ENCODE measurements at places on chromosomes 12 and 14.

GRCh38 chr12:124694846-124695497 is 127.6 kb upstream of the NCOR2 start:
- DNase-seq: no peak

DNA sequence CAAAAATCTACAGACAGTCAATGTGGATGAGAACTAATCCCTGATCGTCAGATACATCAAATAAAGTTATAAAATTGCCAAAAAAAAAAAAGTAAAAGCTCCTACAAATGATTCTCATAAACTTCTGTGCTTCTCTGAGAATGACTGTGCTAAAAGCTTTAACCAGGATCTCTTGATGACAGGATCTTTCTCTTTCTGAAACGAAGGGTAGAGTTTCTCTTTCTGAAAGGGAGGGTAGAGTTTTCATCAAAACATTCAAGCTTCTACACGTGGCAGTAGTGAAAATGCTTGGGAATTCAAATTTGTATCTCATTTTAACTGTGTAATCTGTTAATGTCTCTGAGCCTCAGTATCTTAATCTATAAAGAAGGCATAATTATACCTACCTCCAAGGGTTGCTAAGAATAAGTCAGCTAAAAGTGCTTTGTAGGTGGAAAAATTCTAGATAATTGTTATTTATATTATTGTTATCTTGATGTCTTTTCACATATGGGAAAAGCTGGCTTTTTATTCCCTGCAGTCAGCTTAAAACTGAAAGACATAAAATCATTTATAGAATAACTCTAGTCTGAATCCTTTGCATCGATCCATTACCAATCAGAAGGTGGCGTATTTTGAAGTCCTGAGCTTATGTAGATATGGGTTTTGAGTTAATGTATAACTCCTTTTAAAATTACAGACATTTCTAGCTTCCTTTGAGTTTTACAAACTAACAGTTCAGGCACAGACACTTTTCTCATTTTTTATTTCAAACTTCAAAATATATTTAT is 157.4 kb downstream of the DACT1 start:
- no peak for DNase-seq

DNA sequence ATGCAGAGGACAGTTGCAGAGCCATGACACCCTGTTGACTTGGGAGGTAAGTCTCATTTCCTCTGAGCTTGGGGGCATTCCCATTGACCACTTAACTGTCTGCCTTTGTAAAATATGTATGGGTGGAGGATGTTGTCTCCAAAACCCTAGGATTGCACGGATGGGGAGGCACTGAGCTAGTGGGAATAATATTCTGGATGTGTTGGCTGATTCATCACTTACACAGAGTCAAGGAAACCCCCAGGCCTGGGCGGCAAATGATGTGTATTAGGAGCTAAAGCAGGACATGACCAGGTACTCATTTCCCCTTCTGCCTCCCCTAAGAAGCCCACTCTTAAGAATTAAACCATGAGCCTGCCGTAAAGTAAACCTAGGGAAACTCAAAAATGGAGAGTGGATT is 319.4 kb downstream of the VRK1 start:
- no peak for DNase-seq

DNA sequence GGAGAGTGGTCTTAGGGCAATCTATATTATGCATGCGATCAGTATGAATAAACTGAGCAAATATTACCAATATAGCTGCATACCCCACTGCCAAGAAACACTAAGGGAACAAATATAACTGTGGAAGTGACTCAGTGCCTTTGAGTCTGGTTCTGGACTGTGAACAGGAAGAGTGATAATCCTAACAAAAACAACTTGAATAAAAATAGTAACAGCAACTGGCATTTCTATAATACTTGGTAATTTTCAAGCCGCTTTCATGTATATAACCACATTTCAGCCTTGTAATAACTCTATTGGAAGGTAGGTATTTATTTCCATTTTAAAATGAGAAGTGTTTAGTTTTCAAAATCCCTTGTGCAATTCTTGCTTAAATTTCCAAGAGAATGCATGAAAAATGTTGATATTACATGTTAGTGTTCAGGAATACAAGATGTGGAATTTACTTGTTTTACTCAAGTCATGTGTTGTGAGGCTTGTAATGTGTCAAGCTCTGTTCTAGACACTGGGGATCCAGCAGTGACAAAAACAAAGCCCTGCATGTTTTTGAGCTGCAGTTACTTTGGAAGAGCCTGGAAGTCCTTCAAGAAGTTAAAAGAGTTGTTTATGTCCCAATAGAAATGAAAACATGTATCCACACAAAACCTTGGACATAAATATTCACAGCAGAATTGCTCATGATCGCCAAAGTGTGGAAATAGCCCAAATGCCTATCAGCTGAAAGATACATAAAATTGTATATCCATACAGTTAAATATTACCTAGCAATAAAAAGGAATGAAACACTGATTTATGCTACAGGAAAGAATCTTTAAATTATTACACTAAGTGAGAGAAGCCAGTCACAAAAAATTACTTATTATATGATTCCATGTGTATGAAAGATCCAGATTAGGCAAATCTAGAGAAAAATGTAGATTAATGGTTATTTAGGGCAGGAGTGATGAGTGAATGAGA is 338.1 kb upstream of the TMEM132C start:
- DNase-seq: no peak

- DNase-seq: no peak
Observed at GRCh38 chr12:116684891-116685290, 53.0 kb downstream of the SPRING1 start.

DNA sequence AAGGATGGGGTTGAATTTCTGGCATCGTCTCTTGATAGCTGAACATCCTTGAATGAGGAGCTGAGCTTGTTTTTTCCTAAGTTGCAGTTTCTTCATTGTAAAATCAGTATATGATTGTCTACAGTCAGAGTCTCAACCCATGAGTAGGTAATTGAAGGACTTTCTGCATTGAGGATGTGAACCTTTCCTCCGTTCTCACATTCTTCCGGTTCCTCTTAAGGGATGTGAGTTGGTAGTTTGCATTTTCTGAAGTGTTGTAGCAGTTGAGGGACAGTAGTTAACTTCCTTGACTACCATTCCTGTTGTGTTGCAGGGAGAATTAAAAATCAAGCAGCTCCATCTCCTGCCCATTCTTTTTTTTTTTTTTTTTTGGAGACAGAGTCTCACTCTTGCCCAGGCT is 19.1 kb downstream of the TPCN1 start:
- no peak for DNase-seq

GRCh38 chr12:90010089-90010488 is 301.5 kb upstream of the ATP2B1 start:
- no peak for DNase-seq

DNA sequence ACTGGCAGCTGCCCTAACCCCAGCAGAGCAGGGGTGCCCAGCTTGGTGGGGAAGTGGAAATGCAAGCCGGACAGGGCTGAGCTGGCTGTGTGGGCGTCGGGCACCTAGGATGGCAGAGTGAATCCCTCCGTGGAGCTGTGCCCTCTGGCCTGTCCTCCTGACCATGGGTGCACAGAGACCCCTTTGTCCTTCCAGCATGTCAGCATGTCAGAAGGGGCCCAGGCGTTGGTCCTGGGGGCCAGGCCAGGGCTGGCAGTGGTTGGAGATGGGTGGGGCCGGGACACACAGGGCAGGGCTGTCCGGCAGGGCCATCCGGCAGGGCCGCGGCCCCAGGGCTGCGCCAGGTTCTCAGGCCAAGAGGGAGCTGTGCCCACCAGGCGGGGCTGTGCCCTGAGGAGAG is 8.8 kb upstream of the TEX22 start:
- no peak for DNase-seq

- no peak for DNase-seq
Observed at GRCh38 chr12:130470969-130471368, 133.3 kb downstream of the PIWIL1 start.

GRCh38 chr12:131101703-131102492 is 148.2 kb downstream of the ADGRD1 start:
- no peak for DNase-seq

- DNase-seq: no peak
Observed at GRCh38 chr14:34718750-34719304, 4.4 kb upstream of the CFL2 start.

DNA sequence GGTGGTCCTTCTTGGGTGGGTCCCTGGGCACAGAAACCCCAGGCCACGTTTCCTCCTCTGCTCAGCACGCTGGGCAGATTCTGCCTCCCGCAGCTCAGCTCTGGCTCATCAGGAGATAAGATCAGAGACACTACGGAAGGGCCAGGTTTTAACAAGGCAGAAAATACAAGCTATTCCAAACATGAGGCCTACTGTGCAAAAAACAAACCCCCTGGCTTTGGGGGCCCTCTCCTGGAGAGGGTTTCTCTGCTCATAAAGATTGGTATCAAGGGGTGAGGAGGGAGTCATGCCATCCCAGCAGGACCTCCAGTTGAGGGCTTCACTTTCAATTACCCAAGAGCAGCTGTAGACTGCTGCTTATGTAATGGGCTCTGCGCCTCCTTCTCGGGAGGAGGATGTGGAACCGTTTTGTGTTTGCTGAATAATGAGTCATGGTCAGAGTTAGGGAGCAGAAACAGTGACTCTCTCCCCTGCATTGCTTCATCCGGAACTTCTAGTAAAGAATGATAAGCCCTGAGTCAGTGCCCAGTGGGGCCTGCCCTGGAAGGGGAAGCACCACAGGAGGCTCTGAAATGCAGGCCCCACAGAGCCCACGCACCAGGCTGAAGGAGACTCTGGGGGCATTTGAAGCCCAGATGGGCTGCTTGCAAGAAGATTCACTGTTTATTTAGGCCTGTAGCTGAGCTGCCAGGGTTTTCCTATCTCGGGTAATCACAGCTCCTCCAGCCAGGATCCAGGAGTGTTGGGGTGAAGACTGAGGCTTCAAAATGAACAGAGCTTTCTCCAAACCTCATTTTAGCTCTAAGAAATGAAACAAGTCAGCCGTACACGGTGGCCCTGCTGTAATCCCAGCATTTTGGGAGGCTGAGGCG is 79.3 kb downstream of the SSPN start:
- DNase-seq: no peak

- DNase-seq: no peak
Observed at GRCh38 chr12:90819709-90820108, 135.3 kb downstream of the CCER1 start.

GRCh38 chr12:65533177-65533883 is 254.8 kb downstream of the MSRB3 start:
- DNase-seq: peak; percentile 24

GRCh38 chr12:26530461-26530860 is 302.5 kb downstream of the ITPR2 start:
- no peak for DNase-seq

DNA sequence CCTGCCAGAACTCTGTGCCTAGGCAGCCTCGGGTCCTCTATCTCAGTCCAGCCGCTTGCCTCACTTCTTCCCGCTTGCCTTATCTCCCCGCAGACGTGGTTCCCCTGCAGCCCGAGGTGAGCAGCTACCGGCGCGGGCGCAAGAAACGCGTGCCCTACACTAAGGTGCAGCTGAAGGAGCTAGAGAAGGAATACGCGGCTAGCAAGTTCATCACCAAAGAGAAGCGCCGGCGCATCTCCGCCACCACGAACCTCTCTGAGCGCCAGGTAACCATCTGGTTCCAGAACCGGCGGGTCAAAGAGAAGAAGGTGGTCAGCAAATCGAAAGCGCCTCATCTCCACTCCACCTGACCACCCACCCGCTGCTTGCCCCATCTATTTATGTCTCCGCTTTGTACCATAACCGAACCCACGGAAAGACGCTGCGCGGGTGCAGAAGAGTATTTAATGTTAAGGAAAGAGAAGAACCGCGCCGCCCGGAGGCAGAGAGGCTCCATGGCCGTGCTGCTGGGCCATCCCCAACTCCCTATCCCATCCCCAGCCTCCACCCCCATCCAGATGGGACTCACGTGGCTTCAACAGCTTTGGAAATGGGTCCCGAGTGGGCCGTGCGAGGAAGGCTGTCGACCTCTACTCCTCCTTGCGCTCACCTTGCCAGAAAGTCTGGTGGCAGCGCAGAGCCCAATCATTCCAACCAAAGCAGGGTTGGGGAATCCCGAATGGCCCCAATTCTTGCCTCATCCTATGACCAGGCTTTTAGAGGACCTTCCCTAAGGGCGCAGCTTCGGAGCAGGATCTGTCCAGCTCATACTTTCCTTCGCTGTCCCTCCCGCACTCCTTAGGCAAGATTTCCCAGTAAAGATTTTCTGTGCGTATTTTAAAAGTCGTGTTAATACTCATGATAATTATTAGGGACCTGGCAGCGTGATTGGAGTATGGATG is 6.5 kb downstream of the HOXC13 start:
- no peak for DNase-seq

GRCh38 chr14:34619471-34619870 is 10.5 kb downstream of the SNX6 start:
- DNase-seq: no peak

DNA sequence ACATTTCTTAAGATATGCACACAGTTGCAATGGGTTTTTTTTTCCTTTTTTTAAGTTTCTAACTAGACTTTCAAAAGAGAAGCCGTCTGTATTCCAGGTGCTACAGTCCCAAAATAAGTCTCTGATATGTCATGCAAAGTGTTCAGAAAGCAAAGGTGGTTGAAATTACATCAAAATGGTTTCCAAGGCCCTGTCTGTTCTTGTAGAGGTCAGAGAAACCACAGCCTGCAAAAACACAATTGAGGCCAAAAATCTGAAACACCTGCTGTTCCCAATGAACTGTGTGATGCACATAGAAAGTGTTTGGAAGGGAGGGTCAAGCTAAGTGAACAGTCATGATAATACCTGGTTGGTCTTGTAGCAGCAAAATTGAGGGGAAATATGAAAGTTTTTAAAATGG is 91.0 kb downstream of the VRK1 start:
- no peak for DNase-seq

DNA sequence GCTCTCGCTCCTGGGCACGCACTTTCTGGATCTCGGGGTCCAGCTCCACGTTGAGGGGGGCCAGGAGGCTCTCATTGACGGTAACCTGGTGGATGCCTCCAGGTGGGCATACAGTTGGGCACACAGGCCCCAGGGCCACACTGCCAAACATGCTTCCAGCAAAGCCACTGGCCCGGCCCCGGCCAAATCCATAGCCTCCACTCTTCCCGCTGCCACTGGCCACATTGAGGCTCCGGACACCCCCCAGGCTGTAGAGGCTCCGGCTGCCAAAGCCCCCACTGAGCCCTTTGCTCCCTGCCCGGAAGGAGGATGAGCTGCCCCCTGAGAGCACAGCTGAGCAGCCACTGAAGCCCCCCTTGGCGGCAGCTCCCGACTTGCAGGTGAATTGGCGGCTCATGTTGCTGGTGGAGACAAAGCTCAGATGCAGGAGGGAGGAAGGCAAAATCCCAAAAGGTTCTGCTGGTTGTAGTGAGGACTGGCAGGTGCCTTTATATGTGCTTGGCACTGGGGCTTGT is at the start of gene KRT71:
Gene KRT71 (minus strand): TSS at position 465 of the 515 bp plus-strand sequence. CDS start 68 bp downstream, at position 397.
- no peak for DNase-seq

GRCh38 chr12:24979329-24979728 is 30.4 kb upstream of the BCAT1 start:
- DNase-seq: no peak

GRCh38 chr14:82313889-82314288 is 780.2 kb upstream of the SEL1L start:
- DNase-seq: no peak

- no peak for DNase-seq
Observed at GRCh38 chr12:130568501-130568900, 147.6 kb downstream of the RIMBP2 start.

- DNase-seq: no peak
Observed at GRCh38 chr12:132355742-132356681, 26.6 kb upstream of the GALNT9 start.

All from nephron progenitor cell (in vitro differentiated cells).